Coronary artery (tissue), 2 donors: ENCODE measurements at places on chromosomes 12 and 14.
A peak's percentile ranks its signal among the peaks of the same experiment; 100 is the strongest.

GRCh38 chr14:67444395-67444794 lies 32.4 kb upstream of the PLEK2 start:
- no peak for DNase-seq

GRCh38 chr14:54776361-54777001 lies 126.1 kb downstream of the GCH1 start:
- DNase-seq, result peak; percentile 77

DNA sequence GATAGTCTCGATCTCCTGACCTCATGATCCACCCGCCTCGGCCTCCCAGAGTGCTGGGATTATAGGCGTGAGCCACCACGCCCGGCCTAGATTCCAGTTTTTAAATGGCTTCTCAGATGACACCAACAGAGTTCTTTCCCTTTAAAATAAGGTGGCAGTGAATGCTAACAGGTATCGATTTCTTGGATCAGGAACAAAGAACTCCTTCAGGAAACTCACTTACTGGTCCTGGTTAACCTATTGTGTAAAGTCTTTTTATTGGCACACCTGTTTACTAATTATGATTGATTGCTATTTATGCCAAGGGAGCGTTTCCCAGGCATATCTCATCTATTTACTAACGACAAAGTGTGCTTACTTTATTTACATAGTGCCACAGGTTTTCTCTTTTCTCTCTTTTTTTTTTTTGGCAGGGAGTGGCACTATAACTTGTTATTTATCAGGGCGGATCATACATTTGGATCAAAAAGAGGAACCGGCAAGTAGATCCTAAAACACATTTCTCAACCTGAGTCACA lies 89.7 kb downstream of the GLT1D1 start:
- DNase-seq, result no peak

DNA sequence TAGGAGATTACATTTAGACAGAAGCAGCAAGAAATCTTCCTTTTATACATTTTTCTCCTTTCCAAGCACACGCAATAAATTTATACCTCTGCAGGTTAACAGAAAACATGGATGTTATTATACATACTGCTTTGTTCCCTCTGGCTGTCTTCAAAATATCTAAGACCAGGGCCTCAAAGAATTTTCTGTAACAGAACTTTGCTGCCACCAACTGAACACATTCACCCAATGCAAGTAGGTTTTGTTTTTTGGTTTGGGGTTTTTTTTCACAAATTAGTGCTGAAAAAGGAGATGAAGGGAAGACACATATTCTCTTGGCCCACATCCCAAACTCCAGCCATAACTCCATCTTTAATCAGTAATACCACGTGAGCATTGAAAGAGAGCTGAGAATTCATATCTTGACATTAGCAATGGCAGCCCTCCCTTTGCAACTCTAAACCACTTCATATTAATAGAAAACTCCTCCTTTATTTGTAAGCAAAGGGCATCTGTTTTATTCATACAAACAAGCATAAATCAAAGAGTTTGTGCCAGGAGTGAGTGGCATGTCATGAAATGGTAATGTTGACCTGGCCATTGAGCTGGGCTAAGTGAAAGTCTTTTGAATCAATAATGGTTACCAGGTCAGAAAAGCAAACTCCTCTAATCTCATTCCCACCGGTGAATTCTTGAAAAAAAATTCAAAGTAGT lies 150.8 kb upstream of the FSCB start:
- DNase-seq, result no peak

- no peak for DNase-seq
Observed at GRCh38 chr12:52848661-52849255, at the start of gene KRT78. TSS of gene KRT78 (minus strand) at chr12:52848994. CDS start at chr12:52848930, 64 bp downstream.

DNA sequence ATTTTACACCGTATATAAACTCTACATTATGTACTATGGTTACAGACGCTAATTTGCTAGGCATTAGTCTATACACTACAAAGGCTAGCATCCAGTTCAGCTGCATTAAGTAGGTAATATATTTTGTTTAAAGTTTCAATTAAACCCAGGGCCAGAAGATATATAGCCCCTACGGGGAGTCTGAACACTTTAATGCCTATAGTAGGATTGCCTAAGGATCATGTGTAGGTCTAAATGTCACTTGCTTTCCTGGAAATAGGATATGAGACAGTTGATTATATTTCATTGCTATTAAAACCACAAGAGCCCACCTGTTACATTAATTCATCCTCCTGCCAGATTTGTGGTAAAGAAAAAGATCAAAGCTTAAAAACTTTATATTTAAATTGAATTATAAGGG lies 286.9 kb downstream of the TMTC2 start:
- no peak for DNase-seq

DNA sequence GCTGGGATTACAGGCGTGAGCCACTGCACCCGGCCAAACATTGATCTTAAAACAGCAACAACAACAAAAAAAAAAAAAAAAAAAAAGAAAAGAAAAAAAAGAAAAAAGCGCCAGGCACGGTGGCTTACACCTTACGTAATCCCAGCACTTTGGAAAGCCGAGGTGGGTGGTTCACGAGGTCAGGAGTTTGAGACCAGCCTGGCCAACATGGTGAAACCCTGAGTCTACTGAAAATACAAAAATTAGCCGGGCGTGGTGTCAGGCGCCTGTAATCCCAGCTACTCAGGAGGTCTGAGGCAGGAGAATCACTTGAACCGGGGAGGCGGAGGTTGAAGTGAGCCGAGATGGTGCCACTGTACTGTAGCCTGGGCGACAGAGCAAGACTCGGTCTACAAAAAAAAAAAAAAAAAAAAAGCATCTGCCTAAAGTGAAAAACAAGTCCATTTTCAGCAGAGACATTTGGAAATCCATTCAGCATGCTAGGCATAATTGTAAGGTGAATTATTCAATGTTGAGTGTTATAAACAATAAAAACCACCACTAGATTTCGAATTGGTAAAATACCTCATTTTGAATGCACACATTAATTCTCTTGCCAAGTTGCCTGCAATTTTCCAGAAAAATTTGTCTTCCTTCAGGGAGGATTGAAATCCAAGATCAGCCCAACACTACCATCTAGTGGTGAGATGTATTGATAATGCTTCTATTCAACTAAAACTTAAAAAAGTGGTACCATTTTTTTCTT lies 8.0 kb upstream of the CERS5 start:
- DNase-seq, result no peak

- DNase-seq, result no peak
Observed at GRCh38 chr12:19916974-19917373, 451.4 kb upstream of the PDE3A start.

GRCh38 chr12:131147293-131147692 lies 193.6 kb downstream of the ADGRD1 start:
- DNase-seq, result no peak

DNA sequence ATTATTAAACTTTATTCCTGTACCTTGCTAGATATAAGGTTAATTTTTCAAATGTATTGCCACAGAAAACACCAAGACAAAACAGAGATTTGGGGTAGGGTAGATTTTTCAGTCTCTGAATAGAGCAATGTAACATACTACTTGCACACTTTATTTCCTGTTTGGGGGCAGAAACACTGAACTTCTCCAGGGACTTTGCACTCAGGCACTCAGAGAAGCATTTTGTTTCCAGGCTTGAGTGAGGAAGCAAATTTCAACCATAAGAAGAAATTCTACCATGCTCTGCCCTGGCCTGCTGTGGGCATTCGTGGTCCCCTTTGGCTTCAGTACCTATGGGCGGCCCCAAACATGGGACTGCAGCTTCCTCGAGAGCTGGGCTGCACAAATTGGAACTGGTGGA lies 399.1 kb downstream of the DAD1 start:
- DNase-seq, result no peak

- DNase-seq, result no peak
Observed at GRCh38 chr14:69373104-69373503, 25.0 kb downstream of the ERH start.

DNA sequence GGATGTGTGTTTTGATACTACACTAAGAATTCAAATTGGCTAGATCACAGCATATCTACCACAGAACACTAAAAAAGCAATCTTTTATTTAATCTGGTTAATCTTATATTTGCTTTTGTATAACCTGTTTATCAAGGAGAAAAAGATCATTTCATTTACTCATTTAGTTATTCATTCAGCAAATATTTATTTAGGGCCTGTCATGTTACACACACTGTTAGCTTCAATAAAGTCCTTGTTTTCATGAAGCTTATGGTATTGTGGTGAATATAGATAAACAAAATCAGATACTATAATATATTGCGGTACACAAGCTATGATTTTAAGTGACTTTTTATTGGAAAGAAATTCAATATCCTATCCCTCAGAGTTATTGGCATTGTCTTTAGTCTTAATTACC lies 350.8 kb downstream of the LRFN5 start:
- no peak for DNase-seq

DNA sequence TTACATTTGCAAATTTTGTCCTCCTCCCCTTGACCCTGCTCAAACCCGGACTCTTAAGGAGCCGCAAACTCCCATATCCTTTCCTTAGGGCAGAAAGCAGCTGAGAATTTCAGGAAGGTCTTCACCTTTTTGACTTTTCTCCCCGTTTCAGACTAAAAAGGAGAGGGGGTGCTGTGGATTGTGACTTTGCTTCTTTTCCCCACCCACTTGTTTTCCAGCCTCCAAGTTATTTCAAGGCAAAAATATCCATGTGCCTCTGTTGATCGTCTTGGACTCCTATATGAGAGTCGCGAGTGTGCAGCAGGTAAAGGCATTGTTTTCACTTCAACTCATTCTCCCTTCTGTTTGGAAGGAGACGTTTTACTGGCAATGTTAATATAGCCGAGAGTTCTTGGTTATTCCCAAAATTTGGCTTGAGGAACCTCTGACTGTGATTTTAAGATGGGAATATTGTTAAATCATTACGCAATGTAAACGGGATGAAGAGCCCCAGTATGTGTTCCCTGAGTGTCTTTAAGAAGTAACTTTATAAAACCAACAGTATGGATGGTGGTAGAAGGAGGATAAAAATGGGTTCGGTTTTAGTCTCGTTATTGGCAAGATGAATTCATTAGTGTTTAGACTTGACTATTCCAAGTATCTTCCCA lies 663 bp downstream of the LRRK2 start:
- no peak for DNase-seq

DNA sequence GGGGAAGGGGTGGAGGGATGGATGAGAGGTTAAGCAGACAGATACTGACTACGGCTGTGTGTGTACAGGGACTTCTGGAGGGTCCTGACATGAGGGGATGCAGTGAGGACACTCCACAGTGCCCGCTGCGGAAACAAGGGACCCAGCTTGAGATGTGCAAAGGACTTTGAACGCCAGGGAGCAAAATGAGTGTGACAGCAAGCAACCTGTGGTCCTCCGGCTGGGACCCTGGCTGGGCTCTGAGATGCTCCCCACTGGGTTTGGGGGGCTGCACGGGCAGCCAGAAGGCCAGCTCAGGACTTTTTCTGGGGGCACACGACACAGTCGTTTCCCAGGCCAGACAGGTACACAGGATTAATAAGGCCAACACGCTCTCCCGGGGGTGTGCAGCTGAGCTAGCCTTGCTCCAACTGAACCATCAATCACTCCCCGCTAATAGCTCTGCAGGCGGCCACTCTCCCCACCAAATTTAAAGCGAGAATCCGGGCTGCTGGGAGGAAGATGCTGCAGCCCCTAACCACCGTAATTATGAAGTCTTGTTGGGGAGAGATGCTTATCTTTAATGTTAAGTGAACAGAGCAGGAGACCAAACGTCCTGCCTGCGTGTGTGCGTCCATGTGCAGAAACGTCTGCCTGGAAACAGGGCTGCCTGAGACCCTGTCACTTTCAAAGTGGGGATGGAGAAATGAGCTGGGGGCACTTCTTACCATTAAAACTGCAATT lies 51.6 kb upstream of the DLK1 start:
- no peak for DNase-seq

DNA sequence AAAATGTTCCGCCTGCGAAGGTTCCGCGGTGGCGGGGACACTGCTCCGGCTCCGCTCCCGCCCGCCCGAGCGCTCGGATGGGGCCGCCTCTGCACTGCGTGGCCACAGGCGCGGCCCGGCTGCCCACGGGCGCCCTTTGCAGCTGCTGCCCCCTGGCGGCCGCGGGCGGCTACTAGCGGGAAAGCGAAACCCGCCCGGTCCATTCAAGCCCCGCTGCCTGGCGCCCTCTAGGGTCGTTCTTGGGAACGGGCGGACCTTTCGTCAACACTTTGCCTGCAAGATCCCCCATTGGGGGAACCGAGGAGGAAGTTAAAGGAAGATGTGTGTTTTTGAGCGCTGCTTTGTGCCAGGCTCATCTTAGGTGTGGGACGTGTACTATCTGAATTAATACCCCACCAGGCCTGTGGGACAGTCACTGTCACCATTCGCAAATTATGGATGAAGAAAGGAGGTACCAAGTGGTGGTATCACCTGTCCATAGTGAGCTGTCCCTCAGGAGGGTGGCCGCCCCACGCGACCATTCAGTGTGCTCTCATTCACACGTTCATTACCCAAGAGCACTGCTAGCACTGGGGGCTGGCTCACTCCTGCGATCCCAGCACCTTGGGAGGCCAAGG lies 19.4 kb downstream of the GPR132 start:
- no peak for DNase-seq

- DNase-seq, result no peak
Observed at GRCh38 chr12:64840119-64840518, 15.7 kb downstream of the TBC1D30 start.

DNA sequence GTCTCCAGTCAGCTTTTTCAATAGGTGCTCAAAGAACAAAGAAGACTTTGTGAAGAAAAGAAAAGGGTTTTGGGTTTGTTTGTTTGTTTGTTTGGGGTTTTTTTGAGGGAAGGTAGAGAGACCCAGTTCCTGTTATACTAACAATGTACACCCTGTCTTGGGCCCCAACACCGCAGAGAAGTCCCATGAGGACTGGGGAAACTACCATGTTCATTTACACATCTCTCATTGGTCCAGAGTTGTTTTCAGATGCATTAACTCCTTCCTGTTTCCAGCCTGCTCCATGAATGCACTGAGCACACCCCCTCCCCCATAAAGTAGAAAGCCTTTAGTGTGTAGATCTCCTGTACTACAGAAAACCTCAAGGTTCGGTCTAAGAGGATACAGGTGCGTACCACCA lies 51.1 kb upstream of the SLC8A3 start:
- no peak for DNase-seq

- DNase-seq, result no peak
Observed at GRCh38 chr12:65684906-65685305, 139.4 kb upstream of the HMGA2 start.

- peak; percentile 68 for DNase-seq
Observed at GRCh38 chr14:101476916-101477553, 84.3 kb upstream of the DIO3 start.

DNA sequence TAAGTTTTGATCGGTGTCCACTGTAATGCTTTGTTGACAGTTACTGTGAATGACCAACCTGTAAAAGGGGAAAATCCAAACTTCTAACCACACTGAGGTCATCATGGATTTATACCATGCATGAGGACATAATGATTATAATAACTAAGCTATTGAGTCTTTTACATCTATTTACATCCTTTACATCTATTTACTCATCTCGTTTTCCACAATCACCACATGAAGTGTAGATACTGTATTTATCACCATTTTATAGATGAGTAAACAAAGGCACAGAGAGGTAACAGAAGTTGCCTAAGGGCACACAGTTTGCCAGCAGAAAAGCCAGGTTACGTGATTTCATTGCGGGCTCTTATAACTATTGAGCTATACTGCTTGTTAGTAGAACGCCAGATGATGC lies 27.9 kb upstream of the EID3 start:
- DNase-seq, result no peak
